ENCODE measurements at places on chromosomes 3 and 15.

DNA sequence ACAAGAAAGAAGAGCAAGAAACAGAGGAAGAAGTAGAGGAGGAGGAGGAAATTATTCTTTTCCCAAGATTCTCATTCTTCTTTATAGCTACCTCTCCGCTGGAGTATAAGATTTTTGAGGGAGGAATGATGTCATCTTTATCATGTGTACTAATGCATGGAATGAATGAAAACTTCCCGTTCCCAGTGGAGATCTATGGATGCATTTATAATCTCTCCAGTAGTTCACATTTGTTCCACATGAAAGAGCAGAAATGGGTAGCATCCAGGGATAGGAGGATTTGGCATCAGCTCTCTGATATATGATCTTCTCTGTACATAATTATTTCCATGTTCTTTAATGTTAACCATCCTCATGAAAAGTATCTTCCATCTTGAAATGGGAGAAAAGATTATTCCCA, 244.4 kb downstream of the ADAMTSL3 start:
- no peak for DNase-seq

- no peak for DNase-seq
These were observed 34.0 kb upstream of the STIMATE start for GRCh38 chr3:52931328-52931727.

- peak; percentile 41 for DNase-seq
These were observed 34.7 kb upstream of the NDUFB4 start for GRCh38 chr3:120561251-120562045.

DNA sequence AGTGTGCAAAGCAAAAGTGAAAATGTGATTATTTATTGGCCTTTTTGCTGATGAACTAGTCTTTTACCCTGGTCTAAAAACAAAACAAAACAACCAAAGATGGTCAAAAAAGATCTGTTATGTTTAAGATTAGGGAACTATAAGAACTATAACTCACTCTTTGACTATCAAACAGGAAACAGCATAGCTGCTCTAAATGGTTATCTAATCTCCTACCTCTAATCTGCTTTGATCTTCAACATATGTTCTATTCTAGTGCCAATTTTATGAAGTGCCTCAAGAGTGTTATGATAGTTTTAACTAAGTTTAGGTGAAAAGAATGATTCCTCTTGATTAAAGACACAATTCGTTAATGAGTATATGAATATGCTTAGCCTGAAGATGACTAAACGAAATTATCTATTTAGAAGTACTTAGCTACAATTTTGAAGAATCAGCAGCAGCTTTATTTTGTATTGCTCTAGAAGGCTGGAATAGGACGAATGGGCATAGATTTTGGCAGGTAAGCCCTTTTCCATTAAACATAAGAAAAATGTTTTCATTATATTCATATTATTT, 46.0 kb downstream of the SETD2 start:
- DNase-seq: no peak

DNA sequence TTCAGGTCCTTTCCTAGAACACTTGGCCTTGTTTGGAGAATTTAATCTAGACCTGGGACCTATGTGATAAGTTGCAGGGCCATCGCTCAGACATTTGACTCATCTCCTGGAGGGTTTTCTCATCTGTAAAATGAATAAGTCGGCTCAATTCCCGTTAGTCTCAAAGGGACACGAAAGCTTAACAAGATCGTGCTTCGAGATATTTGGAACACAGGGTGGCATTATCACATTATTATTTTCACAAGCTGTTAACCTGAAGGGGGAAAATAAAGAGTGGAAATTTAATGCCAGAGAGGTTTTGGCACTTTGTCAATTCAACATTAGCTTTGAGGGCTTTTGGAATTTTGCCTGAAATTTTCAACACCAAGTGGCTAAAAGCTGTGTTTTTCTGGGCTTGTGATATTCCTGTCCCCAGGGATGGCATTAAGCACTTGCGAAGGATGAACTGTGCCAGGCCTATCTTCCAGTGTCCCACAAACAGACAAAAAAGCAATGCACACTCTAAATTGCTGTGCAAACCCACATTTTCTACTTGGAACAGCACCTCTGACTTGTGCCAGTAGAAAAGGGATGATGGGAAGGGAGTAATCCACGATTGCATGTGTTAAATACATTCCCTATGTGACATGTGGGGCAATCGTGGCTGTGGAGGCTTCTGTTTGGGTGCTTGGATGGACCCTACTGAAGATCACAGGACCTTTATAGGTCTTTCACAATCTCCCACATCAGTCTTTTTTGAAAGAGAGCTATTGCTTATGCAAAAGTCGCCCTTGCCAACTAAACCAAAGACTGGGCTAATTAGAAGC, 478.7 kb downstream of the MFSD1 start:
- no peak for DNase-seq

GRCh38 chr3:155995525-155996370, 124.6 kb upstream of the KCNAB1 start:
- no peak for DNase-seq

DNA sequence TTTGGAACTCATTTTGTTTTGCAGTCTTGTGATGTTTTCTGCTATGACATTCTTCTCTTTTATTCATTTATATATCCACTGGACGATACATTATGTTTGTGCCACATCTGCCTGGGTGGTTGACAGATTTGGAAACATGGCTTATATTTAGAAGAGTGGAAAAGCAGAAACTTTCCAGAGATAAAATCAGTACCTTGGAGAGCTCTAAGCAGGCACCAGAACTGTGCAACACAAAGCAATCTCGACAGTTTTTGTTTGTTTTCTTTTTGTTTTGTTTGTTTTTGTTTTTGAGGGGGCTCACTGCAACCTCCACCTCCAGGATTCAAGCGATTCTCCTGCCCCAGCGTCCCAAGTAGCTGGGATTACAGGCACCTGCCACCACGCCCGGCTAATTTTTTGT, 45.5 kb downstream of the SYN2 start:
- no peak for DNase-seq

DNA sequence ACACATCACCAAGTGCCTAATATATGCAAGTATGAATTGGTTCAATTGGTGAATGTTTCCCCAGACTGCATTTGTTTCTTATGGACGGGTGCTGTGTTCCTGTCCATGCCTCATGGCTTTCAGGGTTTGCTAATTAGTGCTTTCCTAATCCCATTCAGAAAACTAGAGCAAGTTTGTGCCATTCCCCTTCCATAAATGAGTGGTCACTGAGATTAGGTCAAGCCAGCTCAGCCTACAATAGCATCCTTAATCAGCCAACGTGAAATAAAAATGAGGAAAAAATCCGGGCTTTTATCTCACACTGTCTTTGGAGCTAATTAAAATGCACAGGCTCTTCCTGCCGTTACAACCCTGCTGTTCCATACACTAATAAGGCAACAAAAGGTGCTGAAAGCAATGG, 788.8 kb downstream of the ROBO1 start:
- DNase-seq: no peak

DNA sequence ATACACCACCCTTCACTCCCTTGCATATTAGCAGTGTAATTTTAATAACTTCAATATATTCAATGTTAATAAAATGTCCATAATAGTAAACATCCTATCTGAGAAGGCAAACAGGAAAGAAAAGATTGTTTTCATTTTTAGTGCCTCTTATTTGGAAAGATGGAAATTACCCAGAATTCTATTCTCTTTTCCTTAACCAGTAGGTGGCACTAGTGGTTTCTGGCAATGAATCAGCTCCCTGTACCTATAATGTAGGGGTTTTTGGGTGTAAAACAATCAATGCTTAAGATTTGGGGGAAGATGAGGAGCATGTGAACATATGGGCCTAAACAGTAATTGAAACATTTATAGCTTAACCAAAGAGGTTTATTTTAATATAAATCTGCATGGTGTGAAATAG, 5.7 kb upstream of the SEMA6D start:
- DNase-seq: no peak

GRCh38 chr3:10666621-10667020, 149.4 kb upstream of the SLC6A11 start:
- no peak for DNase-seq

- no peak for DNase-seq
These were observed 1043.8 kb downstream of the OTOL1 start for GRCh38 chr3:162540421-162540820.
